ENCODE measurements at places on chromosomes 6 and 20.

DNA sequence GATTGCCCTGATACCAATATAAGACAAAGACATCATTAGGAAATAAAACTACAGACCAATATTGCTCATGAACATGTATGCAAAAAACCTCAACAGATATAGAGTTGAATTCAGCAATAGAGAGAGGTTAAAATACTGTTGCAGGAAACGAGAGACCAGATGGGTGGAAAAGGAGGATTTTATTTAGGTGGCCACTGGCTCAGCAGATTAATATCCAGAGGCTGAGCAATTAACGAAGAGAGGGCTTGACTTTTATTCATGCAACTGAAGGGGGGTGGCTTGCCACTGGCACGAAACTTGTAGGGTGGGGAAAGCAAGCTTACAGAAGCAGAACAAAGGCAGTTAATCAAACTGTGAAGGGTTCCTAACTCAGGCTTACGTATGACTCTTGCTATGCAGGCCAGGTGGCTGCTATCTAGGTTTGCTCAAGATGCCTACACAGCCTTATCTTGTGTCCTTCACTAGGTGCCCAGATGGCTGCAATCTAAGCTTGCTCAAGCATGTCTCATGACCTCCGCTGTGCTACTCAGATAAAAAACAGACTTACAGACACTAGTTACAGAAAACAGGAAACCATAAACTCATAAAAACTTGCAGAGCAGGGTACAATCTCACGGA lies 126.4 kb downstream of the MMUT start:
- DNase-seq = no peak

- DNase-seq = no peak
Observed at GRCh38 chr6:8085053-8085511, 17.3 kb downstream of the EEF1E1 start.

DNA sequence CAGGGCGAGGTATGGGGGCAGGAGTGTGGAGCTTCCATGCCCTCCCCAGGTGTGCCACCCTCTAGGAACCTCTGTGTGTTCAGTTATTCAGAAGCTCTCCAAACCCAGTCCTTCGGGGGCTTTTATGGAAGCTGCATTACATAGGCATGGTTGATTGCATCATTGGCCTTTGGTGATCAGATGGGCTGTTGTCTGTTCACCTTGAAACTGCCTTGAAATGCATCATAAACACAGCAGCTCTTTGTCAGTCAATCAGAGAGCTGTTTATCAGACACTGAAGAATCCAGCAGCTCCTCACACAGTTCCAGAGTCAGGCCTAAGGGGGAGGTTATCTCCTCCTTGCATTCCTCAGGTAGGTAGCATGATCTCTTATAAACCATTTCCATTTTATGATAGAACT lies 62.4 kb downstream of the E2F3 start:
- no peak for DNase-seq

DNA sequence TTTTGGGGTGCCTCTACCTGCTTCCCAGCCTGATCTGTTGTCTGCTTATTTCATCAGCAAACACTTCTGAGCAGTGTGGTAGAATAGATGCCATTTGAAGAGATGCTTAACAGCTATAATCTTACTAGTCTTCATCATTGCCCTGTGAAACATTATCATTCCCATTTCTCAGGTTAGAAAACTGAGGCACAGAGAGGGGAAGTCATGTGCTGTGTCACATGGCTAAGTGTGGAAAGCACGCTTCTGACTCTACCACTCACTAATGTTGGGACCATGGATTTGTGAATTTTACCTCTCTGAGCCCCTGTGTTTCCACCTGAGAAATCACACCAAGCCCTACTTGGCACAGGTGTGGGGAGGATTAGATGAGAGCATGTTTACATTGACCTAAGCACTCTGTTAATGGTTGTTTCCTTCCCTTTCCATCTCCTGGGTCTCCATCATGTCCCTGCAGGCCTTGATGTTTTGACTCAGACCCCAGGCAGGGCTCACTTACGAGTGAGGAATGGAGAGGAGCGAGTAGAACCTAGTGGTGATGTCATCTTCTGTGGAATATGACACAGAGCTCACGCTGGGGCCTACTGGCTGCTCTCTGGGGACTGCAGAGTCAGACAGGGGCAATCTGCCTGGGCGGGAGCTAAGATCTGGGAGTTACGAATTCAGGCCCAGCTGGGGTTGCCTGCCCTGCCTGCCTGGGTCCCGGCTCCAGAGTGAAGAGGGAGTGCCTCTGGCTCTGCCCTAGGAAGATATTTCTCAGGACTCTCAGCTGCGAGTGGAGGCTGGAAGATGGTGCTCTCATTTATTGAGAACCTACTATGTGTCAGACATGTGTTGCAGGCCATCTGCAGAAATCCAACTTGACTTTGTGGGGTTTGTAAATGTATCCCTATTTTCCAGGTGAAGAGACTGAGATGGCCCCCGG lies 64.3 kb downstream of the CDH22 start:
- no peak for DNase-seq

- DNase-seq = peak; percentile 86
Observed at GRCh38 chr6:148538261-148539190, 195.9 kb downstream of the SASH1 start.
